ENCODE measurements at places on chromosomes 2 and 18.

DNA sequence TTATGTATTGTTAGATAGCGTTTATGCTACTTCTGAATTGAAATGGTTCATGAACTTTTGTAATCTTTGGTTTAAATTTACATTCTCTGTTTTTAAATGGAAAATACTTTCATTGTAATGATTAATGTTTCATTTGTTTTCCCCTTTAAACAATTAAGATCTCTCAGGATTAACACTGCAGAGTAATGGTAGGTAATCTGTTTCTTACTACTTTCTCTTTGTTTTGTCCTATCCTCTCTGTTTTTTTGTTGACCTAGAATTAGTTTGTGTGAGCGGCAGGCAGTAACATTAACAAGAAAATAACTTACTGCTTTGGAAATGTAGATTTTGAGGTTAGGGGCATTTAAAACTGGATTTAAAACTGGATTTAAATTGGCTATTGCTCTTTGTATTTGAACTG lies 19.1 kb downstream of the SMAD4 start:
- DNase-seq, result no peak

DNA sequence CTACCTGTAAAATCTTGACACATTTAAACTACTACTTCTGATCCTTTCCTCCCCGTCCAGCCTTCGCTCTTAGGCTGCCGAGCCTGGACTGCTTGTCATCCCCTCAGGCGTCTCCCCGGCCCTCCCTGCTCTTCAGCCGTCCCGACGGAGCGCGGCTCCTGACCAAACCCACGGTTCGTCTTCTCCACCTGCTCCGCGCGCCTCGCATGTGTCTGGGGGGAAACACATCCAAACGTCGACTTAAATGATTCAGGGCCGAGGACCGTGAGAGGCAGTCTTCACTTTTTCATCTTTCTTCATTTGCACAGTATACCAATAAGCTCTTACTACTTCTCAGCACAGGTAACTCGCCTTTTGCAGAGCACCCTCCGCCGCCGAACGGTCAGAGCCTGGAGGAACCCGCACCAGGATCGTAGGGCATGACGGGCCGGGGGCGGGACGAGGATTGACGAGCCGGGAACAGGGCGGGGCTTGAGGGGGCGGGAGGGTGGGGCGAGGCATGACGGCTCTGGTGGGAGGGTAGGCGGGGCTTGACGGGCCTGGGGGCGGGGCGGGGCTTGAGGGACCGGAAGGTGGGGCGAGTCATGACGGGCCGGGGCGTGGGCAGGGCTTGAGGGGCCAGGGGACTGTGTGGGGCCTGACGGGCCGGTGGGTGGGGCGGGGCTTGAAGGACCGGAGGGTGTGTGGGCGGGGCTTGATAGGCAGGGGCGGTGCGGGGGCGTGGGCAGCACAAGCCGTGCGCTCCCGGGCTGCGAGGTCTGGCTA lies at the start of gene SEH1L:
TSS of gene SEH1L (plus strand) at position 727 of the 765 bp plus-strand sequence. CDS start 111 bp downstream, outside the sequence.
- peak; percentile 99 for DNase-seq

GRCh38 chr2:196245378-196246140 lies 74.2 kb upstream of the STK17B start:
- DNase-seq, result no peak

DNA sequence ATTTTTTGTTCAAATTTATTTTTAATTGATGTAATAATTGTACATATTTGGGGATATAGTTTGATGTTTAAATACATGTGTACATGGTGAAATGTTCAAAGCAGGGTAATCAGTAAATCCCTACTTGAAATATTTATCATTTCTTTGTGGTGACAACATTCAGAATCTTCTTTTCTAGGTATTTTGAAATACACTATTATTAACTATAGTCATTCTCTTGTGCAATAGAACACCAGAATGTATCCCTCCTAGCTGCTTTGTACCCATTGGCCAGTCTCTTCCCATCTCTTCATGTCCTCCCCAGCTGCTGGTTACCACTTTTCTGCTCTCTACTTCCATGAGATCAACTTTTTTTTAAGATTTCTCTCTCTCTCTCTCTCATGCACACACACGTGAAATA lies 126.5 kb downstream of the ZNF407 start:
- no peak for DNase-seq

DNA sequence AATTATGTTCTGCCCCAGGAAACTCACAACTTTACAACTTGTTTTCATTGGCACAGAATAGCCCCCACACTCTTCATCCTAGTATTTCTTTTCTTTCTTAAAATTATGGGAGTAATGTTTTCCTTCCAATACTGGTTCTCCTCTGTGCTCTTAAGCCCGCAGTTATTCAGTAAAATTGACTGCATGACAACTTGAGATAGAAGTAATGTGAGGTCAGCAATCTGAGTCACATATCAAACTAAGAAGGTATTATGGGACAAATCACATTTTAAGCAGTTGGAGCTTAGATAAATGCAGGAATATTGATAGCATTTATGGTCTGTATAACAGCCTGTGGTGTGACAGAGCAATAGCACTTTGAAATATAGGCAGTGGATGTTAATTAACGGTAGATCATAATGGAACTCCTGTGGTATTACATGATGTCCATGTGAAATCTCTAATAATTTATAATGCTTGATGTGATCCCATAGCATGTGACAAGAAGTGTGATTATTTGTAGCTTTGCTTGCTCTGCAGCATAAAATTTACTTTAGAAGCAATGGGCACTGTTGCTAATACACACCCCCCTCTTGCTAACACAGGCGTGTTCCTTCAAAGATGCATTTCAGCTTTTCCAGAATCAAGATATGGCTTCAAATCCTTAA lies 351.4 kb upstream of the CDH20 start:
- no peak for DNase-seq

GRCh38 chr18:11412811-11413210 lies 196.6 kb upstream of the SLC35G4 start:
- no peak for DNase-seq

DNA sequence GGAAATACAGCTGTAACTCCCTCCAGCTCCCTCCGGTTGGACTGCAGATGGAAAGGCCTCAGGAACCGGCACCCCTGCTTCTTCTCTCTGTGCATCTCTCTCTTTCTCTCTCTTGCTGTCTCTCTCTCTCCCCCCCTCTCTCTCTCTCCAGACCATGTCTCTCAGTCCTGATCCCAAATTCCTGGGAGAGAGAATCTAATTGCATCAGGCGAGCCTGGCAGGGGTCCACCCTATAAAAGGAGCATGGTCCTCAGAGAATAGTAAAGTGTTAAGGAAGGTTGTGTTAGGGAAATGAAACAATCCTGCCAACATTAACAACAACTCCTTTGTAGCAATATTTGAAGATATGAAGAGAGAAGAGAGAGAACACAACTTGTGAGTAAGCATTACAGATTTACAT lies 36.7 kb downstream of the VIT start:
- DNase-seq, result no peak

DNA sequence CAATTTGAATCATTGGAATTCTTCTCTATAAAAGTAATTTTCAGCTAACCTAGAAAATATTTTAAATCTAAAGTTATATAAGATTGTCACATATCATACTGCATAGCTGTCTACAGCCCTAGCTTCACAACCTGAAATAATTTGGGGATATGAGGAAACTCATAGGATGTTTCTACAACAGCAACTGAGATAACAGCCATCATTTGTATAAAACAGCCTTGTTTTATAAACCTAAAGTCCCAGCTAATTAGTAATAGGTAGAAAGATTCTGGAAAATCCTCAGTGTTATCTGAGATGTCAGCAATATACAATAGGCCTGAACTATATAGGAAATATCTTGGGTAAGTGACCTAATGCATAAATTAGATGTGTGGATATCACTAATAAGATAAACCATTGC lies 47.6 kb upstream of the TSPYL6 start:
- no peak for DNase-seq

DNA sequence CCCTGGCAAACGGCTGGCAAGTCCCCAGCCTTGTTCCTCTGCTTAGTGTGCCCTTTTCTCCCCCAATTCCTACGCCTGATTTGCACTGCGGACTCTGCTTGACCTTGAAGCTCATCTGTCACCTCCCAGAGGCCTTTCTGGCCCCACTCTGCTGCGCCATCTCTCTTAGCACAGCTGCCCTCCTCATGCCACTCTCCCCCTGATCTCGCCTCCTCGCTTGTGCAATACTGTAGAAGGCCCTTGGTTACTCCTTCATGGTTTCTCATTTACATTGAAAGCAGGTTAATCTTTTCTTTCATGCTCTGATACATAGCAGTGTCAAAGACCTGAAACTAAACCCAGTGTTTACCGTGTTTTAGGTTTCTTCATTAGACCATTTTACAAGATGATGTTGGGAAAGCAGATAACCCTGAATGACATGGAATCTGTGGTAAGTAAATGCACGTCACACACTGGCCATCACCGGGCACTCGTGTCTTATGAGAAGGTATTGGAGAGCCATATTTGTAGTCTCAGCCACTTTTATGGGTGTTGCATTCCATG lies 258.8 kb downstream of the ALPK2 start:
- no peak for DNase-seq

- no peak for DNase-seq
Measured at GRCh38 chr2:156727867-156728266, 291.7 kb downstream of the GPD2 start.

GRCh38 chr2:18238209-18238608 lies 322.2 kb downstream of the RDH14 start:
- DNase-seq, result no peak

DNA sequence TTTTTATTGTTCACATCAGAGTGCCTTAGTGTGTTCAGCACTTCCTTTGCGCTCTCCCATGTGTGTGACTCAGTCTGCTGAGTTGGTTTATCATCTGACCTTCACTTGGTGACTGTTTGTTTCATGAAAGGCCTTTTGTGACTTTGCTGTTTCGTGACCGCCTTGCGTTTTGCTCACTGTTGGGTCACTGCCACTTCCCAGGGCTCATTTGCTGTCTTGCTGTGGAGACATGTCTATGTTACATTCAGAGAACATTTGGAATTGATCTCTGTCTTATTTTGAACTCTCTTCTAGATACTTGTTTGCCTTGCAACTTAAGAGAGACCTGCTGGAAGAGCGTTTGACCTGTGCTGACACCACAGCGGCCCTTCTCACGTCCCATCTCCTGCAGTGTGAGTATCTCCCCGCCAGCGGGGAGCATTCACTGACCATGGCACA lies 54.7 kb downstream of the FARP2 start:
- no peak for DNase-seq

GRCh38 chr2:28981620-28982376 lies 700 bp downstream of the TOGARAM2 start:
- DNase-seq, result no peak

DNA sequence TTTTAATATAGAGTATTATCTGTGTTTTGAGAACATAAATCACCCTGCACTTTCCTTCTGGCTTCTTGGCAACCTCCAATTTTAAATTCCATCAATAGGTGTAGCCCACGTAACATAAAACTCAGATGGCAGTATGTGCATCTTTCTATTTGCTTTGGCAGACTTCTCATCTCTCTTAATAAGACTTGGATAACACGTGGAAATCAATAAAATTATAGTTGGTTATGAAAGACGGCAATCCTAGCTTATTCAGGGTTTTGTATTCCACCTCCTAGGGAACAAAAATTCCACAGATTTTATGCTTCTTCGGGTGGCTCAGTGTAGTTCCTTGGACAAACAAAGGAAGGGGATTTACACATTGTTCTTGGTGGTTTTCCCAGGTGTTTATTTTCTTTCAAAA lies 299.3 kb downstream of the RND3 start:
- no peak for DNase-seq

- no peak for DNase-seq
Measured at GRCh38 chr2:209076151-209076550, 347.7 kb upstream of the MAP2 start.

GRCh38 chr18:27144672-27145071 lies 40.4 kb downstream of the CHST9 start:
- DNase-seq, result no peak

DNA sequence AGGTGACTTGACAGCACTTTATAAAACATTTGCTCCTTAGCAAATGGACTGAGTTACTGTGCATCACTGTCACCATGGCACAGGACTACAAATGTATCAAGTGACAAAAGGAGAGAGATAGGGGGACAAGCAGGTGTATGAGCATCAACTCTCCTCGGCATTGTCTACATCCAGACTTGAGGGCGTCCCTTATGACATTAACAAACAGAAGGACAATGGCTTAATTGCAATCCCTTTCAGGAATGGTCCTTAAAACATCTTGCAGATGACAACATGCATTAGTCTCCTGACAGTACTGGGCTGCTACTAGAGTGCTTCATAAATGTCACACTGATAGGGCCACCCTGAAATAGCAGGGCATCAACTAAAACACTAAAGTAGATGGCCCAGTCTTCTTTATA lies 198.8 kb downstream of the PDE1A start:
- no peak for DNase-seq

DNA sequence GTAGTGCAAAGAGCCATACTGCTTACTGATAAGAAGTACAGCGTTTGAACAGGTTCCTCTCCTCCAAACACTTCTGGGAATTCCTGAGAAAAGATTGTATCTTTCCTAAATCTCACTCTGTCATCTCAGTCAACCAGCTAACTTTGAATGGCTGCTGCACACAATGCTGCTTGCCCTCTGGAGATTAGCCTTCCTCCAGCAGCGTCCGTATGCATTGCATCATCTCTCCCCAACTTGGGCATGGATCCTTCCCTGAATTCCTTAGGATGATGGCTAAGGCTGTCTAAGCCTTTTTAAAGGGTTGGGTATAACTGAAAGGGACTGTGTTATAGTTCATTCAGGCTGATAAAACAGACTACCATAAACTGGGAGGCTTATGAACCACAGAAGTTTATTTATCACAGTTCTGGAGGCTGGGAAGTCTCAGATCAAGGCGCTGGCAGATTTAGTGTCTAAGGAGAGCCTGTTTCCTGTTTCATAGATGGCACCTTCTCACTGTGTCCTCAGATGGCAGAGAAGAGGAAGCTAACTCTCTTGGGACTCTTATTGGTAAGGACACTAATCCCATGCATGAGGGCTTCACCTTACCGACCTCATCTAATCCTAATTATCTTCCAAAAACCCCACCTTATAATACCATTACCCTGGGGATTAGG lies 105.3 kb downstream of the PAX3 start:
- no peak for DNase-seq

DNA sequence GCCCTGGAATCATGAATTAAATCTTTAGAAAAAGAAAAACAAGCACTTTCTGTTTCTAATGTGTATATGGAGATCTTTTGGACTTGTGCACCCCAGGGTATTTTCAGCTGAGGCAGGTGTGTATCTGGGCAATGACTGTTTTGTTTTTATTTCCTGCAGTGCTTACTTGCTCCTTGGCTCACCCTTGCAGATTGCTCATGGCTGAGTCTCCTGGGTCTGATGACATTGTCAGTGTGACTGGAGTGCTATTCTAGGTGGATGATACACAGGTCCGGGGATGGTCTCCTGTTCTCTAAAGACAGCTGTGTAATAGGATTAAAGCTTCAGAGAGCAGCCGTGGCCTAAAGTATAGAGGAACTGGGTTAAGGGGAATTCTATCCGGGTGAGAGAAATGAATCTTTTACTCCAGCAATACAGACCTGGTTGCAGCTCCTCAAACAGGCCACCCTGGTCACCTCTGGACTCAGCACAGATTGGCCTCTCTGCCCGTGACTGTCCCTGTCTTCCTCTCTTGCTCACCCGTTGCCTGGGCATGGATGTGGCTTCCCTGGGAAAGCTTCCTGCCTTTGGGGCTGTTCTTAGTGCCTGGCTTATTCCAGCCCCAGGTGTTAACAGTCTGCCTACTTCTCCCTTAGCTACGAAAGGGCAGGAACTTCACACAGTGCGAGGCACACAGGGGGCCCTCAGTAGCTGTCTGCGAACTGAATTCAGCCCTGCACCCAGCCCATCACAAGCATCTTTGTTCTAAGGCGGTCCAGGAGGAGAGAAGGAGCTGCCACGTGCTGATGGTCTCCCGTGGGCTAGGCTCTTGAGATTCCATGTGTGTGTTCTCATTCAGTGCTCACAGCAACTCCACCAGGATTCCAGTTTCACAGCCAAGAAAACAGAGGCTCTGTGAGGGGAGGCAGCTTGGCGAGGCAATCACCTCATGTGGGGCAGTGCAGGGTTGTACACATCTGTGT lies 84.3 kb downstream of the ACOXL start:
- no peak for DNase-seq
